ENCODE measurements at places on chromosomes 6 and 20.

DNA sequence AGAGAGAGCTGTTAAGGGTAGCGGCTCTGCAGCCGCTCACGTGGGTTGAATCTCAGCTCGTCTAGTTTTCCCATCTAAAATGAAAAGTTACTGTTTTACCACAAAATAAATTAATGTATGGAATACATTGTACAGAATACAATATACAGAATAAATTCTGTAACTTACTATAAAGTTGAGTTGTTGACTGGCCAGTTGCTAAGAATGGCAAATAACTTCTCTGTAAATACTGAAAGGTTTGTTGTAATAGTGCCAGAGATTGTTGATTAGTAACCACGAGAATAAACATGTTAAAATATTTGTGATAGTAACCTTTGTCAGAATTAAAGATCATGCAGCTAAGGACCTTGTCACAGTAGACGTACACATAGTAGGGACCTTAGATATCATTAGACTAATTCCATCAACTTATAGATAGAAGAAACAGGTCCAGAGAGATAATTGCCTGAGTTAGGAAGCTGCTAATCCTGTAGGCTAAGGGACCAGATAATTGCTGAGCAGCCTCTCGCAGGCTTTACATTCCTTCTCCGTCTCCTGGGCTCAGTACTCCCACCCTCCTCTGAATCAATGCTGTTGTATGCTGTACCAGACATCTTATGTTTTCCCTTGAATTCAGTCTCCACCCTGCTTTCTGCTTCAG lies 544 bp upstream of the NRM start:
- DNase-seq = no peak

- DNase-seq = no peak
These were observed 153.4 kb upstream of the SALL4 start for GRCh38 chr20:51955756-51956155.

GRCh38 chr6:39792540-39793450 lies 619 bp downstream of the DAAM2 start:
- DNase-seq = no peak

DNA sequence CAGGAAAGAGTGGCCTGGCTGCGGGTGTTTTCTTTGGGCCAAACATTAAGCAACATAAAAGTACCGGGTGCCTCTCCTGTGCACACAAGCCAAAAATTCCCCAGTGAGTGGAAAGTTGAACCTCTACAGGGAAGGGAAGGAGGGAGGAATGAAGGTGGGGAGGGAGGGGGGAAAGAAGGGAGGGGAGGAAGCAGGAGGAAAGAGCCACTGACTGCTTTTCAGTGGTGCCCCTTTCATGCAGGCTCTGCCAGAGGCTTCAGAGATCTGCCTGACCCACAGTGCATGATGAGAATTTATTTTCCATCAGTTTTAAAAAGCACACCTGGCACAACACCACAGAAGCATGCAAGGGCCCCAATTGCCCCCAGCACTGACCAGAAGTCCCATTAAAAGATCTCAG lies 27.5 kb upstream of the AVP start:
- no peak for DNase-seq

- no peak for DNase-seq
These were observed 93.7 kb downstream of the SULF2 start for GRCh38 chr20:47691625-47692024.

DNA sequence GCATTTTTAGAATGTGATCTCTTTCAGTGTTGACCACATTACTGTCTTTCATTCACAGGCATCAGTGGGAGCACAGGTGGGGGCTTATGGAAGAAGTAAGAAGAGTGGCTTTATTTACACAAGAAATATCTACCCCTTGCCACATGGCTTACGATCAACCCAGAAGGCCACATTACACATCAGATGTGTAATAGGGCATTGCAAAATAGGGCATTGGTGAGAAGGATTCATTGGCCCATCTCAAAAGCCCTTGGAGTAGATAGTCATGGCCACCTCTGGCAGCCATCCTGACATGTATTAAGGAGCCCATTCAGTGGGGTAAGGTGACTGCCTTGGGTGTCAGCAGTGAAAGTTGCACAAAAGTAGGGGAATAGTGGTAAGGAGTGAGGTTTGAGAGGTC lies 97.5 kb downstream of the MAFB start:
- no peak for DNase-seq

GRCh38 chr6:22699151-22699550 lies 129.8 kb downstream of the HDGFL1 start:
- no peak for DNase-seq

GRCh38 chr6:88383183-88383582 lies 217.0 kb upstream of the CNR1 start:
- DNase-seq = no peak

- DNase-seq = no peak
These were observed 102.0 kb downstream of the FOXO3 start for GRCh38 chr6:108662702-108663101.

- no peak for DNase-seq
These were observed 598.3 kb upstream of the HS3ST5 start for GRCh38 chr6:114941078-114941477.

GRCh38 chr6:27836783-27837624 lies 75.2 kb downstream of the OR2B2 start:
- DNase-seq = peak; percentile 45

DNA sequence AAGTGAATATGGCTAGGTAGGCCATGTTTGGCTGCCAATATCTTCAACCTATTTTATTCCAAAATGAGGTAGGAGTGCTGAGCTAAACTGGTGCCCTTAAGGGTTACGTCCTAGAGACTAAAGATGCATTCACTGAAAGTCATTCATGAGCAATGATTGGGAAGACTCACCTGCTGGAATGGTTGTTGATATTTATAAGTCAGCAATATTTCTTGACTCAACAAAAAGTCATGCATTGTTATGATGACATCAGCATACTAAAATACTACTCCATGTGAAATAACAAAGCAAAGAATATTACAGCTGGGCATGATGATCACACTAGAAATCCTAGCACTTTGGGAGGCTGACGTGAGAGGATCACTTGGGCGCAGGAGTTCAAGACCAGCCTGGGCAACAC lies 17.6 kb upstream of the NUP153 start:
- no peak for DNase-seq

GRCh38 chr20:41003143-41003935 lies 25.3 kb upstream of the TOP1 start:
- peak; percentile 66 for DNase-seq

DNA sequence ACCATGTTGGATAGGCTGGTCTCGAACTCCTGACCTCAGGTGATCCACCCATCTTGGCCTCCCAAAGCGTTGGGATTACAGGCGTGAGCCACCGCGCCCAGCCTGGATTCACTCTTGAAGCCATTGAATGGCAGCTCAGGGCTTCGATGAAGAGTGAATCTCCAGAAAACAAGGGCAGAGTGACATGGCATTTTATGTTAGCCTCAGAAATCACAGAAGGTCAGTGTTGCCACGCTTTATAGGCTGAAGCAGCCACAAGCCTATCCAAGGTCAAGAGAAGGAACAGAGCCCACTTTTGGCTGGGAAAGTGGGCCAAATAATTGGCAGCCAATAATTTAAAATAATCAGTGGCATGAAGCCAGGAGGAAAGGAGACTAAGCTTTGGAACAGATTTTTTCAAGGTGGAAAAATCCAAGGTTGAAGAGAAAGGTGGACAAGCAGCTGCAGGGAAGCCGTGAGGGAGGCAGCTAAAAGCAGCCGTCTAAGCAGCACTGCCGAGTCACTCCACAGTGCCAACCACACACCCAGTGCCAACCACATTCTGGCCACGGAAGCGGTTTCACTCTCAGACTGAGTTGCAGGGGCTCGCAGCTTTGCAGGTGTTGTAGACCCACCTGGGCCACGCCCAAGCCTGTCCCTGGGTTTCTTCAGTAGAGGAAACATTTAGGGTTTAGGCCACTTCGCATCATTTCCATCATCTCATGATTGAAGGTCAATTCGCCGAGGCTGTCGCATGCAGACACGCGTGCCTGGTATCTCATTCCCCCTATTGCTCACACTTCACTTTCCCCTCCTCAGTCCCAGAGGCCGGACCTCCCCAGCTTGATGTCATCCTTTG lies 17.4 kb upstream of the AVP start:
- DNase-seq = peak; percentile 52

- no peak for DNase-seq
These were observed 129.5 kb upstream of the GGTLC1 start for GRCh38 chr20:24118034-24118433.

DNA sequence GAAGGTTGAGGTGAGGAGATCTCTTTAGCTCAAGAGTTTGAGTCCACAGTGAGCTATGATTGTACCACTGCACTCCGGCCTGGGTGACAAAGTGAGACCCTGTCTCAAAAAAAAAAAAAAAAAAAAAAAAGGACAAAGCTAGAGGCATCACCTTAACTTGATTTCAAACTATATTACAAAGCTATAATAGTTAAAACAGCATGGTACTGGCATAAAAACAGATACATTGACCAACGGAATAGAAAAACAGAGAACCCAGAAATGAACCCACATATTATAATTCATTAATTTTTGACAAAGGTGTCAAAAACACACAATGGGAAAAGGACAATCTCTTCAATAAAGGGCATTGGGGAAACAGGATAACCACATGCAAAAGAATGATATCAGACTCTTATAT lies 50.8 kb upstream of the MBOAT1 start:
- DNase-seq = no peak

GRCh38 chr6:87151781-87152525 lies 3.4 kb upstream of the ZNF292 start:
- peak; percentile 75 for DNase-seq

- no peak for DNase-seq
These were observed 4.7 kb downstream of the GCLC start for GRCh38 chr6:53540129-53540692.

GRCh38 chr20:58890518-58891085 lies 38.1 kb downstream of the GNAS start:
- DNase-seq = peak; percentile 83

DNA sequence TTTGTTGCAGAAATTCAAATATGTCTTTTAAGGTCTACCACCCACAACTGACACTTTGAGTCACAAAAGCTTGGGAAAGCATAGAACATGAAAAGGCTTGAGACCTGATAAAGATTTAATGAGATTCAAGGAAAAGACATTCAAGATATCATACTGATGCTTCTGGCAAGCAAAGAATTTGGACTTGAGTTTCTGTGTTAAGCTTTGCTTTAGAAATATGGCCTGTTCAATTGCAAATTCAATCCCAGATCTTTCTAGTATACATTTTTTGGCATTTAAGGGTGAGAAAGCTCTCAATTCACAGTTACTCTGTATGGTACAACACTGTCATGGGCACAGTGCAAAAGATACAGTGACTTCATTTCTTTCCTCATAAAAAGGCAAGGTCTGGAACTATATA lies 38.9 kb upstream of the LAMP5 start:
- no peak for DNase-seq

DNA sequence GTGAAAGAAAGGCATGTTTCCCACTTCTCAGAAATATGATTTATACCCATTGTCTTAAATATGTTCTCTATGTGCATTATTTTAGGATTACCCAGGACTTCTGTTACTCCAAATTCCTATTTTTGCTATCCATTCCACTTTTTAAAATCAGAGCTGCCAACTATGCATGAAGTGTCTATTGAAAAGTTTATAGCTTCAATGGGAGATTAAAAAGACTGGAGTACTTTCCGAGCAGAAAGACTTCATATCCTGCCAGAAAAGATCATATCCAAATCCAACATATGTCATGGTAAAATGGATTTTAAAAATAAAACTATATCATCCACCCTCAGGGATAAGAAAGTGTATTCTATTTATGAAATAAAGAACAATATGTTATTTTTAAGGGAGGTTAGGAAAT lies 212.7 kb downstream of the COL12A1 start:
- no peak for DNase-seq

- DNase-seq = no peak
These were observed 14.5 kb downstream of the THBS2 start for GRCh38 chr6:169239181-169239580.

DNA sequence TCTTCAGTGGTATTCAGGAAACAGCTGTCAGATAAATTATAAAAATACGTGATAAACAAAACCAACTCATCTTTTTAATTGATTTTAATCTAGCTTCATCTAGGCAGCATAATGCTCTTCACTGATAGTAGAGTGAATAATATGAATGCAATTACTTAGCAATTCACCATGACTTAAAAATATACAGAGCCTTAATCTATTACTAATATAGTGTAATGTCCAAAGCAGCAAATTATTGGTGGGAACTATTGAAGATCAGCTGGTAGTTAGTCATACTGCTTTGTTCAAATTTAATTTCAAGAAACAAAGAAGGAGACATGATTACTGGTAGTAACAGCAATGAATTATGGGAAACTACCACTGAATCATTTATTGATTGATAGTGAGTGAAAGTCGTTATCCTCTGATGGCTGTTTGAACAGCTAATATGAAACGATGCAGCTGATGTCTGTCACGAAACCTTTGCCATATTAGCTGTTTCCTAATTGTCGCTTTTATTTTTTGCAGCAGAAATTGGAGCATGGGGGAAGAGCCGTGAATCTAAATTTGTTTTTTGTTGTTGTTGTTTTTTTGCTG lies 99.2 kb downstream of the NKAIN2 start:
- DNase-seq = no peak

GRCh38 chr6:35046103-35046502 lies 95.0 kb downstream of the TCP11 start:
- no peak for DNase-seq

- no peak for DNase-seq
These were observed 15.8 kb downstream of the KCNQ2 start for GRCh38 chr20:63456429-63457284.

DNA sequence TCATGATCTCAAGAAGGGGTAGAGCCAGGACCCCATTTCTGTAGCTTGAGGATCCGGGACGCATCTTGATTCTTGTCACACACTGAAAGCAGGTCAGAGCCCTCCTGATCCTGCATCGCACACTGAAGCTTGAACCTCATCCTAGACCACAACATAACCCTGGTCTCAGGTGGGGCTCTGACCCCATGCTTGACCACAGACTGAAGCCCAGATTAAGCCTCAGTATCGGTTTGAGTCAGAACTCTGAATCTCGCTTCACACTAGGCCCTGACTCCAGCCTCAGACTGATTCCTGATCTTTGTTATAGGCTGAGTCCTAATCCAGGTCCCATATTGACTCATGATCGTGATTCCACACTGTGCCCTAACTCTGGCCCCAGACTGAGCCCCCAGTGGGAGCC lies 8.5 kb upstream of the RSPO4 start:
- DNase-seq = no peak

DNA sequence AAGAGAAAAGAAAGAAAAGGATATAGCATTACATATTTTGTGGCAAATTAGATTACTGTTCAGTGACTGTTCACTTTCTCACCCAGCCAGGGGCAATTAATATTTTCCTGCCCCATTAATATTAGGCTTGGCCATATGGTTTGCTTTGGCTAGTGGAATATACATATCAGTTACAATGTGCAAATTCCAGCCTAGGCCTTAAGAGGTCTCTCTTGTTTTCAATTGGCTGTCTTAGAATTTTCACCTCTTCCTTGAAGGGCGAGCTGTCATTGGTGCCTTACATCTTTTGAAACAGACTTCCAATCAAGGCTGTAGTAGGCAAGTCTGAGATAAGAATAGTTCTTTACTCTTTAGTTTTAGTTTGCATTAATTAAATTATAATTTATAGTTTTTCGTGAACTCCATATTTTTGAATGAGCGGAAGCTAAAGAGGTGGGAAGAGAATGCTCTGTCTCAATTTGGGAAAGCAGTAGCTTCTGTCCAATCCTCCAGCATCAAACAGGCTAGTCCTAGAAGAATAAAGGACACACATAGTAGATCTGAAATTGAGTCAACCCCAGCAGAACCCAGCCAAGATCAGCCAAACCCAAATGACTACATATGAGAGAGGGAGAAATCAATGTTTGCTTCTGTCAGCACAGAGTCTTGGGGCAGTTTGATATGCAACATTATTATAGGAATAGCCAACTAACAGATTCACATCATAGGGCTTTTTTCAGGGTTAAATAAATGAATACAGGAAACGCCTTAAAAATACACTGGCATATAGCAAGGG lies 6.3 kb upstream of the CSNK2A1 start:
- DNase-seq = no peak

Measured in activated CD8-positive, alpha-beta memory T cell treated with anti-CD3 and anti-CD28 coated beads, Interleukin-2, amount 50 U/mL, for 4 hours (primary cell).